Fibroblast of skin of abdomen (primary cell): ENCODE measurements at places on chromosomes 11 and 22.

DNA sequence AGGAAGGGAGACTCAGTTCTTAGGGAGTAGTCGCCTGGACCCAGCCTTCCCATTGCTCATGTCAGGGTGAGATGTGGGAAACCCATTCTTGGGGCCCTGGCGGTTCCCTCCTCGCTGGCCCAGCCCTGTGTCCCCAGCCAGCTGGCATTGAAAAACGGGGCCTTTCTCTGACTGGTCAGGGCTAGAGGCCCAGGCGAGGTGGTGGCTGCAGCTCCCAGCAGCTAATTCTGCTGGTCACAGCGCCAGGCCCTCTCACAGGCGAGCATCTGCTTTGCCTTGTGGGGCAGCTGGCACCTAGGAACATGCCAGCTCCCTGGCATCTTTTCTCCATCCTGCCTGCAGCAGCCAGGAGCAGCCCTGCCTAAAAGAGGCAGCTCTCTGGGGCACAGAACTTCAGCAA lies 20.1 kb downstream of the TSPAN18 start:
- no peak for DNase-seq

GRCh38 chr11:38582756-38583155 lies 1984.7 kb upstream of the RAG2 start:
- peak; percentile 30 for DNase-seq

- no peak for DNase-seq
Observed at GRCh38 chr11:93870616-93871015, 20.2 kb upstream of the VSTM5 start.

DNA sequence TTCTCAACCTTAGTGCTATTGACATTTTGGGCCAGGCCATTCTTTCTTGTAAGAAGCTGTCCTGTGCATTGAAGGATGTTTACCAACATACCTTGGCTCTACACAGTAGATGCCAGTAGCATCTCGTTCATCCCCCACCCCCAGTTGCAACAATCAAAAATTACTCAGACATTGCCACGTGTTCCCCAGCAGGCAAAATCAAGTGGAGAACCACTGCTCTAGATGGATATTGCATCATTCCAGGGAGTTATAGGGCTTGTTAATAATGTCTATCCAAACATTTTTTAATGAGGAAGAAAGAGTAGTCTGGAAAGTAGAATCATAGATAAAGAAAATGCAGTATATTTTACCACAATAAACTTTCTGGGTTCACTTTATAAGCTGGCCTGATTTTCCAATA lies 64.1 kb downstream of the PRMT3 start:
- peak; percentile 36 for DNase-seq

DNA sequence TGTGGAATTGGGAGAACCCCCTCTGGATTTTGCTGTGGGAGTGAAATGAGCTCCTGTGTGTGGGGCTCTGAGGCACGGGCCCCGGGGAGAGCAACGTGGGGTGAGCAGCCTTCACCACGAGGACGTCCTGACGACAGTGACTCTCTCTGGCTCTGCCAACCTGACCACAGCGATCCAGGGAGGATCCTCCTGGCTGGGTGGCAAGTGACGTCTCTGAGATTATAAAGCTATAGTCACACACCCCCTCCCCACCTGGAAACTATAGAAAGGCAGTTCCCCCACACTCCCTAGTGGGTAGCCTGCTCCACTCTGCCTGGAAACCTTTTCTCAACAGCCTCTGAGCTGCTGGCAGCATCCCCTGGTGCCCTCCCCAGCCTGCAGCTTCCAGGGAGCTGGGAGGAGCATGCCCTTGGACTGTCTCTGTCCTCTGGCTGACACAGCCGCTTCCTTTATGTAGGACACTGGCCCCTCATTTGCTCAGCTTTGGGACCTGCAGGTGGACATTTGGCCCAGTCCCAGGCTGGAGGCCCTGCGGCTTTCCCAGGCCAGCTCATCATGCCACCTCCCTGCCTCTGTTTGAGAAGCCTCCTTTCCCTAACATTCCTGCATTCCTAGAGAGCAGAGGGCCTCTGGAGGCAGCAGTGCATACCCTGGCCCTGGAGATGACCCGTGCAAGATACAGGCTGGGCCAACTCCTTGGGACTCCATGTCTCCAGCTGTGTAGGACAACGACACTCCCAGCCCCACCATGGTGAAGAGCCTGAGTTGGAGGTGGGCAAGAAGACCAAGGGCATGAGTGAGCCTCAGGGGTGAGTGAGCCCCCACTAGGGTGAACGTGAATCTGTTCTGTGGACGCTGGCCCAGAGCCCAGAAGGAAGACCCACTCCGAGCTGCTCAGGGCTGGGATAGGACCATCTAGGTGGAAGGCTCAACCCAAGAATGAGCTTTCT lies 314.0 kb downstream of the NTM start:
- no peak for DNase-seq

DNA sequence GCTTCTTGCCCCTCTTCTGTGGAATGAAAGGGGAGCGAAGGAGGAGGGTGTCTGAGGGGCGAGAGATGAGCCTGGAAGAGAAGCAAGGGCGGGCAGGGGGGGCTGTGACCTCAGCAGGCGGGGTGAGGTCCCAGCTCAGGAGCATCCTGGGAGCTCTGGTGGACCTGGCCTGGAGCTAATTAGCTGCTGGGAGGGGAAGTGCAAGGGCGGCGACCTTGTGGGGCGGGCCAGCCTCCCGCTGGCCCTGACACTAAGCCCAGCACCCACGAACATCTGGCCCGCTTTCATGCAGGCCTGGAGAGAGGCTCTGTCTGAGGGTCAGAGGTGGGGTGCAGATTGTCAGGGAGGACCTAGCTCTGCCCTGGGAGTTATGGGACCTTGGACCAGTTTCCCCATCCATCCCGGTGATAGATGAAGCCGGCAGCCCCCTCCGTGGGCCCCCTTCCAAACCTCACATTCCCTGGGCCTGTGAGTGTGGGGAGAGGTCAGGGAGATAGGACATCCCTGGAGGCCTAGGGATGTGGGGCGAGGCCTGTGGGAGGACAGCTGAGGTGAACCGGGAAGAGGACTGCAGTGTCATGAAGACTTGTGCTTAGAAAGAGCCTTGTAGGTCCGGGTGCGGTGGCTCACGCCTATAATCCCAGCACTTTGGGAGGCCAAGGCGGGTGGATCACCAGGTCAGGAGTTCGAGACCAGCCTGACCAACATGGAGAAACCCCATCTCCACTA lies 28.5 kb upstream of the CD82 start:
- DNase-seq = no peak

- DNase-seq = peak; percentile 89
Observed at GRCh38 chr22:24146791-24147353, 34.4 kb upstream of the SUSD2 start.

- DNase-seq = no peak
Observed at GRCh38 chr22:19654338-19654987, 59.8 kb upstream of the SEPTIN5 start.

DNA sequence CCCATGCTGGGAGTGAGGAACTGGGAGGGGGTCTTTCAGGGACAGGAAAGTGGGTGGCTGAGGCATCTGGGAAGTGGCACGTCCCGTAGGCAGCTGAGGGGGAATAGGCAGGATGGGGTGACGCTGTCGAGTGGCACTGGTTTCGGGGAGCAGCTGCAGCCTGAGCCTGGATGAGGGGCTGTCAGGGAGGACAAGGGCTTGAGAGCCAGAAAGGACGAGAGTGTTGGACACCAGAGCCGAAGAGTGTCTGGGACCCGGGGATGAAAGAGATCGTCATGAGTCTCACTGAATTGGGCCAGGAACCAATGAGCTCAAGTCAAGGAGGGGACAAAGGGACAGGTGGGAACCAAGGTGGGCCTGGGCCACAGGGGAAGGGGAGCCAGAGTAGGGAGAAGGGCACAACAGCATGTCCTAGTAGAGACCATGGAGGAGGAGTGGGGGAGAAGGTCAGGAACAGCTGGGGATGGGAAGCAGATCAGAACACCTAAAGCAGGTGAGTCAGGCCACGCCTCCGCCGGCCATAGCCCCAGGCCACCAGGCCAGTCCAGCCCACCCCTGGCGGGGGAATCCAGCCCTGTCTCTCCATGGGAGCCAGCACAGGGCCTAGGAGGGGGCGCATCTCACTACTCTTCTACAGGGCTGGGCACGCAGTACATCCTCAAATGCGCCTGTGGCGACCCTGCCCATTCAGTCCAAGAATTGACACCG lies 4.2 kb downstream of the RAB3IL1 start:
- DNase-seq = no peak

DNA sequence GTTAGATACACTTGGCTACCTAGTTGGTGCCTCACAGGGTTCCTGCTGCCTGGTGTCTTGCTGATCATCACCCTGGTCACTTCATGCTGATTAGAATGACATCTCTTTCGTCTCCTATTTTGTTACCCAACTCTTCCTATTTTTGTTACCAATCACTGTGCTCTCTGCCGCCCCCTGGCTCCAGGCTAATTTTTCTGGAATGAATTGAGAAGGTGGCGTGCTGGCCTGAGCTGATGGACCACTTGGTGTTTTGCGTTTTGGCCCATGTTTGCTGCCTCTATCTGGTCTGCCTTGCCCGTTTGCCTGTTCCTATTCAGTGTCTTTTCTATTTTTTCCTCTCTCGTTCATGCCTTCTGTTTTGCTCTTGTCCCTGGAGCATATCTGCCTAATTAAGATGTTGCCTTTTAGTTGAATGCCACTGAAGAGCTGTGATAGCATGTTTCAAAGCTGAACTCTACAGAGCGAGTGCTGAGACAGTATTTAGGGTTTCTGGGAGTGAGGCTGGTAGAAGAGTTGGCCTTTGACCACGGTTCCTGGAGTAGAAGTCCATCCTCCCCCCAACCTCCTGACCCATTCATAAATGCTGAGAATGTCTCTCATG lies 5.9 kb upstream of the ATF4 start:
- no peak for DNase-seq

DNA sequence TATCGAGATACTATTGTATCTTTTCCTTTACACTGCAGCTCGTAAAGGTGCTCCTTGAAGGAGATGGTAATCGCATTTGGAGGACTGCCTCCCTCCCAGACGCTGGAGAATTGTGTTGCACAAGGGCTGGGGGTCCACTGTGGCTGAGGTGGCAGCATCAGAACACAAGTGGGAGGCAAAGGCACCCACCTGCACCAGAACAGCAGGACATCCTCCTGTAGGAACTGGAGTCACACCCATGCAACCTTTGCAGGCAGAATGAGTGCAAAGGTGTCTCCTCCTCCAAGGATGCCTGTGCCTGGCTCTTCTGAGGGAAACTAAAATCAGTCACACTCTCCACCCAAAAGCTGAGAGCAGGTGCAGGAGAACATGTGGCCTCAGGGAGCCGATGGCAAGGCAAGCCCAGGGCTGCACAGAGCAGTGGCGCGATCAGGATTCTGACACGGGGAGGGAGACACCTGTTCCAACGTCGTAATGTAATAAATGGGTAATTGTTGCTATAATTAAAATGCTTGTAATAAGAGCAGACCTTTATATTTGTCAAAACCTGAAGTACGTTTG lies 1501.4 kb downstream of the TBC1D22A start:
- DNase-seq = no peak

- DNase-seq = no peak
Observed at GRCh38 chr11:63610604-63611394, 3.4 kb downstream of the PLAAT3 start.

DNA sequence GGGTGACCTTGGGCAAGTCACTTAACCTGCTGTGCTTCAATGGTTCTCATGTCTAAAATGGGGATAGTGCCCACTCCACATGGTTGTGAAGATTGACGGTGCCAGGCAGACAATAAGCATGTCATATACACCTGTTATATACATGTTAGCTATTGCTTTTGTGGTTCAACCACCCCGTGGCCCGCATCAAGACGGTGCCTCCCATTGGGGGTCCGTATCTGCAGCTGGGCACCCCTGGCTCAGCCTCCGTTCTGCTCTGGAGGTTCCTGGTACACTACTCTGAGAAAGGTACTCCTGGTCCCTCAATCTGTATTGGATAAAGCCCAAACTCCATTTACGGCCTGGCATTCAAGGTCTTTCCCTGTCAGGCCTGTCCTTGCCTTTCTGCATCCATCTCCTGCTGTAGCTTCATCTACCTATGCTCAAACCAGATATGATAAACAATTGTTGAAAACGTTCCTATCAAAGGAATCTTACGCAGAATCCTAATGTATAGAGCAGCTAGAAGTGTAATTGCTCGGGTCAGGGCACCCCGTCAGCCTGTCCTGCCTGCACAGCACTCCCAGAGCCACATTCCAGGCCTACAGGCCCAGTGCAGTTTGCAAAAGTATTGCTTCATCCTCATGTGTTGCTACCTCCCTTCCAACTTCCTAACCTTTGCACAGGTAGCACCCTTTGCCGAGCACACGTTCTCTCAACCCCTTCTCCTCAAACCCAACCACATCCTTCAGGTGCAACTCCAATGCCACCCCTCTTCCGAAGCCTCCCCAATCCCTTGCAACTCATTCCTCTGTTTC lies 194.9 kb downstream of the BCR start:
- DNase-seq = no peak

DNA sequence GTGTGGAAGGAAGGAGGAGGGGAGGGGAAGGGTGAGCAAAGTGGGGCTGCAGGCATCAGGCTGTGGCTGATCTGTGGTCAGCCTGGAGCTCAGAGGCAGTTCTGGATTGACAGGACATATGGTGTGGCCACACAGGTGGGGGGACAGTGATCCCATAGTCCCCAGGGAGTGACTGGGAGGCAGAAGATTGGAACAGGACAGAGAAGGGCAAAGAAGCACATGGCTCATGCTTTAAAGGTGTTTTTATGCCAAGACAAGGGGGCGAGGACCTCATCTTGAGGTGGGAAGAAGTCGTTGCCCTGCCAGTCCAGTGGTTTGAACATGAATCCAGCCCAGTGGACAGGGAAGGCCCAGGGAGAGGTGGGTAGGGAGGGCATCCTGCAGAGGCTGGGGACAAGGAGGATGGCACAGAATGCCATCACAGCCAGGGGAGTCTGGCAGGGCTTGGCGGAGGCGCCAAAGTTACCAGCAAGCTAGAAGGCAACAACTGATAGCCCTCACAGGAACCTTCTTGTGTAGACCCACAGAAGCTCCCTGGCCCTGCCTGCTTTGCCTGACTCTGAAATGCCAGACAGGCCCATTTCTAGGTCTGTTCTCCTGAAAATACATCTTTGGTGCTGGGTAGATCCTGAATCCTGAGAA lies 3.1 kb downstream of the BET1L start:
- no peak for DNase-seq

- DNase-seq = no peak
Observed at GRCh38 chr22:32539631-32540421, 65.2 kb downstream of the FBXO7 start.

DNA sequence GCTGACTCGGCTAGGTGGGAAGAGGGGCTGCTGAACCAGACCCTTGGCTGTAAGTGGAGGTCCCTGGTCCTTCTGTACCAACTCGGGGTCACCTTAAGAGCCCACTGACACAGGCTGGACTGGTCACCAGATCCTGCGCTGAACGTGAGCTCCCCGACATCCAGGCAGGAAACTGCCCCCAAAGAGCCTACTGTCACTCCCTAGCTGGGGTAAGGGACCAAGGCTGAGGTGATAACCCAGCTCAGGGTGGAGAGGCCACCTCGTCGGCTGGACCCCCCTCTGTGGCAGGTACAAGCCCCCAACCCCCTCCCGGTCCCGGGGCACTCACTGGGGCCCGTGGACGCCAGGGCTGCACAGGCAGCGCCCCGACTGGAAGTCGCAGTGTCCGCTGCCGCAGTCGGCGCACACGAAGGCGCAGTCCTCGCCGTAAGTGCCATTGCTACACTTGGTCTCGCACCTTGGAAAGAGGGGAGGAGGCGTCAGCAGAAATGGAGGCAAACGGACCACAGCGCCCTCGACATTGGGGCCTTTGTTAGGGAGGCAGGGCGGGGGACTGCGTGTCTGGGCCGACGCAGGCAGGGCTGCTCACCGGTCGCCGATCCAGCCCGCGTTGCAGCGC lies 7.4 kb downstream of the SCARF2 start:
- DNase-seq = no peak

GRCh38 chr22:33573479-33573878 lies 346.8 kb downstream of the LARGE1 start:
- no peak for DNase-seq

GRCh38 chr11:46755962-46756361 lies 36.9 kb downstream of the F2 start:
- no peak for DNase-seq

GRCh38 chr11:26958702-26959049 lies 35.2 kb upstream of the FIBIN start:
- DNase-seq = no peak
